ENCODE measurements at places on chromosomes 3 and 15.

- DNase-seq: no peak
Observed at GRCh38 chr3:30608598-30608947, 2.2 kb downstream of the TGFBR2 start.

GRCh38 chr15:101167753-101168462 lies 83.9 kb downstream of the CHSY1 start:
- peak; percentile 63 for DNase-seq

DNA sequence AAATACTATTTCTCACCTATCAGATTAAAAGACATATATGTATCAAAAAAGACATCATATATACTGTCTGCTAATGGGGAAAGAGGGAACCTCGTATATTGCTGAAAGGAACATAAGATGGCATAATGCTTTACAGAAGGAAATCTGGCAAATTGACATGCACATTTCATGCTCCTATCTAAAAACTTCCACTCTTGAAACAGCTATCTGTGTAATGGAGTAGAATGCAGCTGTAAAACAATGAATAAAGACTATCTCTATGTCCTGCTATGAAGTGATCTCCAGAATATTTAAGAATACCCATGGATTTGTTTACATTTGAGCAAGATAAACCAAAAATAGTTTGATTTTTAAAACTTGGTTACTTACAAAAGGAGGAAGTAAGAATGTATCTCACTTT lies 107.4 kb downstream of the TBL1XR1 start:
- DNase-seq: peak; percentile 33

DNA sequence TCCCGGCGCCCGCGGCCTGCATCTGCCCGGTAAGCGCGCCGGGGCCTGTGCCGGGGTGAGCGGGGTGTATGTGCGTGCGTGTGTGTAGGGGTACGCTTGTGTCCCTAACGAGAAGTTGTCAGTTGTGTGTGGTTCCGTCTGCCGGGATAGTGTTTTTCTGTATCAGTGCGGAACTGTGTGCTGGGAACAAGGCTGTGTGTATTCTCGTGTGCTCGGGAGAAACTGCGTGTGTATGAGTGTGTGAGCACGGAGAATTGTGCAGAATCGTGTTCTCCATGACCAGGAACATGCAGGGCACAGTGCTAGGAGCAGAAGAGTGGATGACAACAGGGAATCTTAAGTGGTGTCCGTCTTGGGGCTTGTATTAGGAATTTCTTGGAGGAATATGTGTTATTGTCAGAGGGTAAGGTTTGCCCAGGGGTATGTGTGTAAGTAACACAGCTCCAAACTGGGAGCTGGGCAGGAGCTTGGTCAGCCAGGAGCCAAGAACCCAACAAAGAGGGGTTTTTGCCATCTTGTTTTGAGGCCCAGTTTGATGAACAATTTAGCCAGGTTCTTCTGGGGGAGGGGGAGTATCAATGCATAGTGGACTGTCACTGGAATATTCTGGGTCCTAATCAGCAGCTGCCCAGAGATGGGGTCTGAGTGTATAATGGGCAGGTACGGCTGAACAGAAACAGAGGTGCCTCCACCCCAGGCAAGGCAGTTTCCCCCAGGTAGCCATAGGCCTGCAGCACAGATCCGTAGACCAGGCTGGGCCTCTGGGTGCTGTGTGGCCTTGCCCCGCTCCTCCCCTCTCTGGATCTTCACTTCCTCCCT lies 2.1 kb downstream of the ISL2 start:
- DNase-seq: peak; percentile 65

DNA sequence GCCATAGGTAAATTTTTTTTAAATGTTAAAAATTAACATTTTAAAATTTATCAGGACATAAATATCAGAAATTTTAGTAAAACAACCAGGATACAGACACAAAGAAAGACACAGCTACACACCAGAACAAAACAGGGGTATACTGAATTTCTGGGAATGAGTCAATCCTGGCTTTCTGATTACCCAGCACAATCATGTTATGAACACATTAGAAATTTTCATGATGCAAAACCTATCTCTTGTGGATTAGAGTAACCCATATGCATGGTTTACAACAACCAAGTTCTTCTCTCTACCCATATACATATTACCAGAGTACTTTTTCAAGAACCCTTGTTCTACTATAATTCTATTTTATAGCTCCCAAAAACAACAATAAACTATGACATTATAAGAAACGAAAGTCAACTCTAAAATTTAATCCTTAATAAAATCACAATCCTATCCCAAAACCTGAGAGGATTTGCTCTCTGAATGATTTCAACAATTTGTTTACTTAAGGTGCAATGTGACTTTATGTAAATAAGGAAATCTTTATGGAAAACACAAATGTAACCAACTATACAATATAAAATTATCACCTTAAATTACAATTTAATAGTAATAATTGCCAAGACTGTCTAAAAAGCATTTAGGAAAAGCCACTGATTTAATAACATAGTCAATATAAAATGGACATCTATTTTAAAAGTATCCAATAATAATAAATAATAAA lies 184.5 kb downstream of the TBC1D5 start:
- no peak for DNase-seq

- no peak for DNase-seq
Observed at GRCh38 chr15:95903352-95903751, 427.1 kb upstream of the NR2F2 start.

- peak; percentile 26 for DNase-seq
Observed at GRCh38 chr15:85706779-85707518, 87.8 kb downstream of the KLHL25 start.

GRCh38 chr3:152519376-152519775 lies 250.6 kb downstream of the MBNL1 start:
- no peak for DNase-seq

GRCh38 chr15:81304226-81304625 lies 19.7 kb downstream of the STARD5 start:
- peak; percentile 71 for DNase-seq

DNA sequence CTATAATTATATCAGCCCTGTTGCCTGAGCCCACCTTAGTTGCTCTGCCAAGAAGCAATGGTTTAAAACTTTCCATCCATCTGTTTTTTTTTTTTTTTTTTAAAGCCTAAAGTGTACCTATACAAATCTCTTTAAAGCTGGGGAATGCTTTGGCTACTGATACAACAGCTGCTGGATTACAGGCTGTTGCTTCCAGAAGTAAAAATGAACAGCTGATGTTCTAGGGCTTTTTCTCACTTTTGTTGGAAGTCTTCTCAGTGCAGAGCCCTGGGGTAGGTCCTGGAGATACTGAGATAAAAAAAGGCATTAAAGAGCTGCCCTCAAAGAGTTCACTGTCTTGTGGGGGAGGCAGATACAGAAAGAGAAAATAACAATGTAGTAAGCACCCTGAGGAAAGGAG lies 218.1 kb downstream of the NLGN1 start:
- no peak for DNase-seq

GRCh38 chr15:85072917-85073316 lies 91.3 kb downstream of the PDE8A start:
- no peak for DNase-seq

GRCh38 chr15:89880727-89881126 lies 13.1 kb downstream of the AP3S2 start:
- no peak for DNase-seq

DNA sequence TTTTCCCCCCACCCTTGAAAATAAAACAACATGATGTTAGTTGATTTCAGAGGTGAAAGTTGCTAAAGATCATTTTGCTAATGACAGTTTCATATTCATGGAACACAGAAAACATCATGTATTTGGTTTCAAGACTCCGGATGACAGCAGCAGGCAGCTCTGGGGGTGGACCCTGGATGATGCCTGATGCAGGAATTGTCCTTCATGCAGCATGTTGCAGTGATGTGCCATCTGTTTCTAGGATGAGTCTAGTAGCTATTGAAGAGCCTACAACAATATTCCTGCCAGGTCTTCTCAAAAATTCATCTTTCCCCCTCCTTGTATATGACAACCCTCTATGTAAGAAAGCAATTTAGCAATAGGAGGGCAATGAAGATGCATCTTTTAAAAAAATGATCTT lies 108.3 kb downstream of the SV2B start:
- no peak for DNase-seq

GRCh38 chr3:124281453-124282316 lies 289.8 kb upstream of the ROPN1 start:
- peak; percentile 60 for DNase-seq

DNA sequence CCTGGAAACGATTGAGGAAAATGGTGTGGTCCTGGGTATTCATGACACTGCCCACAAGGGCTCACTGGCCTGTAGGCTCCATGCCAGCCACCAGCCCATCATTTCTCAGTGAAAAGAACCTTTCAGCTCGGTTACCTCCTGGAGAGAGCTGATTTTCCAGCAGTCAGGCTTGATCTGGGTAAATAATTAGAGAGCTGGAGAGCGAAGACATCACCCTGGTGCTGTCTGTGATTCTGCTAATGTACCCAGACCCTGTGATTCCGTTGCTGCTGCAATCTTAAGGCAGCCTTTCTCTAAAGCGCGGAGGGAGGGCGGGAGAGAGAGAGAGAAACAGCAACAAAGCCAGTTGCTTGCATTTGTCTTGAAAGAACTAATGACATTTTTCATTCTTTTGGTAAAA lies 221.9 kb upstream of the TOPAZ1 start:
- DNase-seq: no peak

GRCh38 chr15:99507016-99507503 lies 58.7 kb upstream of the MEF2A start:
- no peak for DNase-seq

GRCh38 chr3:100088735-100089368 lies 25.4 kb downstream of the FILIP1L start:
- DNase-seq: no peak

- no peak for DNase-seq
Observed at GRCh38 chr3:54575618-54575960, 352.3 kb downstream of the LRTM1 start.

DNA sequence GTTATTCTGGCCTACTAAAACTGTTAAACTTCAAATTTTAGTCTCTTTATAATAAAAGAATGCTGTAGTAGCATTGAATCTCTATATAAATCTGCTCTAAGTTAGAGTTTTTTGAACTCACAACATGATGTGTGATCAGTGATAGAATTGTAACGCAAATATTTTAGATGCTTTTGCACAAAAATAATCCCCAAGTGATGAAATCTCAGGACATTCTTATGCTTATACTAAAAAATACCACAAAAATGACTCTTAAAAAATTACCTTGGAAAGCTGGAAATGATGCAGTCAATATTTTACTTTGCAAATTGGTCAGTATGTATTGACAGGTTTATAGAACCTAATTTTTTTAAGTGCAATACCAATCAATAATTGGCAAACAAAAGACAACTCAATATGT lies 375.3 kb downstream of the TBC1D5 start:
- DNase-seq: no peak

- no peak for DNase-seq
Observed at GRCh38 chr3:148840451-148840850, 12.8 kb downstream of the CPB1 start.

DNA sequence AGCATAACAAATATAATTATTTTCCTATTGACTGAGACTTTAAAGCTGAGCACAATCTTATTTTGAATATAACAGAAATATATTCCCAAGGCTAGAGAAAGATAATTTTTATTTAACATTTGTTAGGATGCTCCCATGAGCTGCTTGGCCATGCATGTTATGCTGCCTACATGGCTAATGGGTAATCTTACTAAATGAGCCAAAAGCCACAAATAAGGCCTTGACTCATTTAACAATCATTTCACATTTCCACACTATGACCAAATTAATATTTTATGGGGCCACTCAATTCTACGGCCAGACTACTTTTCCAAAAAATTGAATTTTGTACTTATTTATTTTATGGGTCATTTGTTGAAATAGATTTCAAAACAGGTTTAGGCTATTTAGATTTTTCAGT lies 141.7 kb downstream of the MEIS2 start:
- no peak for DNase-seq

- no peak for DNase-seq
Observed at GRCh38 chr3:8737301-8737700, 3.7 kb downstream of the CAV3 start.

DNA sequence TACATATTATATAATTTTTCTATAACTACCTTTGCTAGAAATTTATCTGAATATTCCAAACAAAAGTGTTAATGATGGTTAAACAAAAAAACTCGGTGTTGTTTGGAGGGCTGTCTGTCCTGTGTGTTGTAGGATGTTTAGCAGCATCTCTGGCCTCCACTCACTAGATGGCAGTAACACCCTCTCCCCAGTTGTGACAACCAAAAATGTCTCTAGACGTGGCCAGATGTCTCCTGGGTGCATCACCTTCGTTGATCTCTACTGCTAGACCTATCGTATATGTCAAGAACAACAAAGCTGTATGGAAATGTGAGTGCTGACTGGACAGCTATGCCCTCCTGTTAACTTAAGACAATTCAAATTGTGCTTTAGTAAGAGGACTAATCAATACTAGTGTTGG lies 14.1 kb downstream of the ANKRD34C start:
- no peak for DNase-seq

DNA sequence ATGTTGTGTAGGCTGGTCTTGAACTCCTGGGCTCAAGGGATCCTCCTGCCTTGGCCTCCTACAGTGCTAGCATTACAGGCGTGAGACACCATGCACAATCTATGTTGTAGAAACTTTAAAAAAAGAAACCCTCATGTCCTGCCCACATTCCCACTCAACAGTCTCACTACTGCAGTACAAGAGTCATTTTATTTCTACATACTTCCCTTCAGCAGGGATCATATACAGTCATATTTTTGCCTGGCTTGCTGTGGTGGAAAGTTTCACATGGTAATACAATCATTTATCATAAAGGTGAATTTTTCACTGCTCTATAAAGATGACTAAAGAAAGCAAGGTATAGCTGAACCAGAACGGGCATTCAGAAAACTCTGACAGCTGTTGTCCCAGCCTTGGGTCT lies 53.8 kb upstream of the PIK3CB start:
- peak; percentile 79 for DNase-seq

- DNase-seq: peak; percentile 20
Observed at GRCh38 chr3:73332558-73332957, 271.1 kb downstream of the EBLN2 start.

GRCh38 chr15:44101944-44102343 lies 93.1 kb downstream of the FRMD5 start:
- DNase-seq: no peak

DNA sequence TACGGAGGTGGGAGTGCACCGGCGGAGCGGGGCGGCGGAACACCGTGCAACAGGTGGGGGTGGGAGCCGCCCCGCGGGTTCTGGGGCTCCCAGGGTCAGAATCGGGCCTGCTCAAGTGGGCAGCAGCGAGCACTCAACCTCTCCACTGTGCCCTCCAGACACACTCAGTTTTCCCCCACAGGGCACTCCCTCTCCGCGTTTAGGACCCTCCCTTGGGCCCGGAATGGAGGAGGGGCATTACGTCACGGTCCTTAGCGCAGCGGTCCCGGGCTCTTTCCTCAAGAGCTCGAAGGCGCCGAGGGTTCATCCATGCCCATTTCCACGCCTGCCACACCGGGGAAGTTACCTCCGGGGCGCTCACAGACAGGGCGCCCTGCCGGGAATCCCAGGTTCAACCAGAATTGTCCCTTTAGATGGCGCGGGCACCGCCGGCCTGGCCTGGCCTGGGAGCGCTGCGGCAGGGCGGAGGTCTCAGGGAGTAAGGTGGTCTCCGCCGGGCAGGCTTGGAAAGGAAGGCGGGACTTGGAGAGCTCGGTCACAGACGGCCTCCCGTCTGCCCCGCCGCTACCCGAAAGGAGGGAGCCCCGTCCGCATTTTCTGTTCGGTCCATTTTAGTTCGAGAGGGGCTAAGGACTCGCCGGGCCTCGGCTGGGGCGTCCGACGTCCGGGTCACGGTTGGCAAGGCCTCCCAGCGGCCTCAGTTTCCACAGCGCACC lies 5.1 kb downstream of the RNU6-1 start:
- no peak for DNase-seq
